KG1 (cell line): ENCODE measurements at places on chromosomes 4 and X.

- no peak for DNase-seq
Measured at GRCh38 chr4:164261831-164262230, 492.1 kb upstream of the SMIM31 start.

DNA sequence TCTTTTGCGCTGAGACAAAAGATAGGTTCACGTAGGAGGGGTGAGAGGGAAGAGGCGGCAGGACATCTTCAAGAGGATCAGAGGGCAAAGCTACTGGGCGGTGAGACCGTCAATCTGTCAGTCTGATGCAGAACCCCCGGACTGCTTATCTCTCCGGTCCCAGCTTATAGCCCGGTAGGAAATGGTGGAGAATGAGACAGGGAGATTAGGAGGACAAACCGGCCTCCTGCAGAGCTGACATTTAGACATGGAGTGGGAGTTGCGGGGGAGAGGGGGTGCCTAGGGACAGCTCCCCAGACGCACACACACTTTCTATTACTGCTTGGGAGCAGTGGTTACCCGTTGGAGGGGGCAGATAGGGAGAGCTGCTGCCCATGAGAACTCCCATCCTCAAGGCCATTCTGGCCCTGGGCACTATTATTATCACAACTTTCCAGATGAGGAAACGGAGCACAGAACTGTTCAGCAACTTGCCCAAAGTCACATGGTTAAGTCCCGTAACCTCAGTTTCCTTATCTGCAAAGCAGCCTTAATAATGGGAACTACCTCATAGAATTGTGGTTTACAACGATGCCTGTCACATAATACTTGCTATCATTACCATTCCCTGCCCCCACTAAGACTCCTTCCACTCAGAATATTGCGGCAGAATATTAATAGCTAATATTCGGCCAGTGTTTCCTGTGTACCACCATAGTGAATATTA, 1.1 kb upstream of the HDAC6 start:
- DNase-seq = no peak

DNA sequence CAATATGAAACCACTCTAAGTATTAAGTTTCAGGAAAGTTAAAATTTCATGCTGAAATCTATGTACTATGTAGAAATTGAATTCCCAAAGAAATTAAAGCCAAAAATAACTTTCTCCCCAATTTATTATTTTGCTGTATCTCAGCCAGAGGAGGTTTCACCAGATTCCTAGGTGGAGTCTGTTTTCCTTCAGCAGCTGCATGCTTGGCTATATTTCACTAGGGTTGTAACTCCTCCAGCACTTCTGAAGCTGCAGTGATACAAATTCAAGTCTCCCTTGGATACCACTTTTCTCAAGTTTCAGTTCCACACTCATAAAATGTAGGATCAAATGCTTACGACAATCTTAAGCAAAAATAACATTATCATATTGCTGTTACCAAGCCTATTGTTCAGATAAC, 41.2 kb upstream of the ZC4H2 start:
- DNase-seq = no peak

GRCh38 chr4:189098932-189099696, 841.6 kb upstream of the FRG1 start:
- DNase-seq = no peak

- DNase-seq = no peak
Measured at GRCh38 chr4:137823007-137823406, 290.7 kb upstream of the PCDH18 start.
